ENCODE measurements at places on chromosomes 12 and 14.

- no peak for DNase-seq
Measured at GRCh38 chr12:100717733-100718067, 76.9 kb upstream of the ANO4 start.

- no peak for DNase-seq
Measured at GRCh38 chr14:76922584-76922983, 96.4 kb downstream of the LRRC74A start.

DNA sequence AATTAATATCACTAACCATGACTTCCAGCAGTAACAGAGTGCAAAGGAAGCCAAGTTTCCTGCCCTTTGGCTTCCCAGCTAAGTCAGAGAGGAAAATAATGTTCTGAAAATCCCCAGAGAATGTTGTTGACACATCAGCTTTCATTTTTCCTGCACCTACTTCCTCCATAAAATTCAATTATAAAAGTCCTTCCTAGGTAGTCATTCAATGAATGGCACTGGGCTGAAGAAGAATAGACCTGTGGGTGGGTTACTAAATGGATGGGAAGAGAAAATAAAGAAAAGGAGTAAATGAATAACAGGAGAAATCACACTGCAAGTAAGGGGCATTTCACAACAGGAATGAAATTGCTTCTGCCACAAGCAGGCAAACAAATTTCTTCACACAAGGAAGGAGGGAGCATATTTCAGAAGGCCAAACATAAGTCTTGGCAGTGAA lies 73.2 kb upstream of the MDM1 start:
- DNase-seq = no peak

GRCh38 chr14:54809767-54810166 lies 92.9 kb downstream of the GCH1 start:
- DNase-seq = no peak

DNA sequence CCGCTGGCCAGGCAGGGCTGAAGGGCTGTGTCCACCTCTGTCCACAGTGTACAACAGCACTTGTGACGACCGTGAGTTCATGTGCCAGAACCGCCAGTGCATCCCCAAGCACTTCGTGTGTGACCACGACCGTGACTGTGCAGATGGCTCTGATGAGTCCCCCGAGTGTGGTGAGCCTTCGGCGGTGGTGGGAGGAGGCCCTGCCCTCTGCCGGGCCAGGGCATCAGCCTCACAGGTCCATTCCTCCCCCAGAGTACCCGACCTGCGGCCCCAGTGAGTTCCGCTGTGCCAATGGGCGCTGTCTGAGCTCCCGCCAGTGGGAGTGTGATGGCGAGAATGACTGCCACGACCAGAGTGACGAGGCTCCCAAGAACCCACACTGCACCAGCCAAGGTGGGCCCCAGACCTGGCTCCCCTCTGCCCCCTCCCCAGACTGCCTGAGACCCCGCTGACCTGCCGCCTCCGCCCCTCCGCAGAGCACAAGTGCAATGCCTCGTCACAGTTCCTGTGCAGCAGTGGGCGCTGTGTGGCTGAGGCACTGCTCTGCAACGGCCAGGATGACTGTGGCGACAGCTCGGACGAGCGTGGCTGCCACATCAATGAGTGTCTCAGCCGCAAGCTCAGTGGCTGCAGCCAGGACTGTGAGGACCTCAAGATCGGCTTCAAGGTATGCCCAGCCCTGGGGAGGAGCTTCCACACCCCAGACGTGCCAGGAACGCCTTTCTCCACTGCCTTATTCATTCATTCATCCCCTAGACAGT lies 20.8 kb upstream of the NXPH4 start:
- no peak for DNase-seq

DNA sequence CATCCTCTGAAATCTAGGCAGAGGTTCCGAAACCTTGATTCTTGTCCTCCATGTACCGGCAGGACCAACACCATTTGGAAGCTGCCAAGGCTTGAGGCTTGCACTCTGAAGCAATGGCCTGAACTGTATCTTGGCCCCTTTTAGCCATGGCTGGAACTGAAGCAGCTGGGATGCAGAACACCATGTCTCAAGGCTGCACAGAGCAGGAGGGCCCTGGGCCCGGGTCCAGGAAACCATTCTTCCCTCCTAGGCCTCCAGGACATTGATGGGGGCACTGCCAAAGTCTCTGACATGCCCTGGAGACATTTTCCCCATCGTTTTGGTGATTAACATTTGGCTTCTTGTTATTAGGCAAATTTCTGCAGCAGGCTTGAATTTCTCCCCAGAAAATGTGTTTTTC lies 198.7 kb downstream of the EFCAB11 start:
- DNase-seq = no peak

DNA sequence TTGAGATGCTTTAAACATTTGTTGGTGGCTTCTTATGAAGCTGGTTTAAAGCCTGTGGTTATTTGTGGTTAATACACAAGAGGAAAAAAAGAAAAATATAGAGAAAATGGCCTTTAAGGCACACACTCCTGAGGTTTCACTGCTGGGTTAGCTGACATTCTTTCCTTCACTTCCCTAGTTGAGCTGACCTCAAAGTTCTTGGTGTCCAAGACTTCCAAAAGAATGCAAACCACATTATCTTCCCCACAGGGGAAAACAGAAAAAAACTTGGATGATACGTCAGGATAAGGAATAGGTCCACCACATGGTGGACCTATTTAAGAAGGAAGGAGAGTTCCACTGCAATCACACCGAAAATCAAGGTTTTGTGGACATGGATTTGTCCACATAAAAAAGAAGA lies 94.3 kb downstream of the SLC25A21 start:
- DNase-seq = no peak

- no peak for DNase-seq
Measured at GRCh38 chr14:88518592-88519512, 36.0 kb downstream of the PTPN21 start.

- no peak for DNase-seq
Measured at GRCh38 chr12:114638790-114639435, 45.1 kb downstream of the TBX3 start.

DNA sequence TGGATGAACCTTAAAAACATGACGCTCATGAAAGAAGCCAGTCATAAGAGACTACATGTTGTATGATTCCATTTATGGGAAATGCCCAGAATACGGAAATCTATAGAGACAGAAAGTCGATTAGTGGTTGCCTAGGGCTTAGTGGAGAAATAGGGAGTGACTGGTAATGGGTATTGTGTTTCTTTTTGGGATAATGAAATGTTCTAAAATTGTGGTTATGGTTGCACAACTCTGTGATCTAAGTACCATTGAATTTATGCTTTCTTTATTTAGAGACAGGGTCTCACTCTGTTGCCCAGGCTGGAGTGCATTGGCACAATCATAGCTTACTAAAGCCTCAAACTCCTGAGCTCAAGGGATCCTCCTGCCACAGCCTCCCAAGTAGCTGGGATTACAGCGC lies 8.0 kb downstream of the RBMS2 start:
- no peak for DNase-seq

DNA sequence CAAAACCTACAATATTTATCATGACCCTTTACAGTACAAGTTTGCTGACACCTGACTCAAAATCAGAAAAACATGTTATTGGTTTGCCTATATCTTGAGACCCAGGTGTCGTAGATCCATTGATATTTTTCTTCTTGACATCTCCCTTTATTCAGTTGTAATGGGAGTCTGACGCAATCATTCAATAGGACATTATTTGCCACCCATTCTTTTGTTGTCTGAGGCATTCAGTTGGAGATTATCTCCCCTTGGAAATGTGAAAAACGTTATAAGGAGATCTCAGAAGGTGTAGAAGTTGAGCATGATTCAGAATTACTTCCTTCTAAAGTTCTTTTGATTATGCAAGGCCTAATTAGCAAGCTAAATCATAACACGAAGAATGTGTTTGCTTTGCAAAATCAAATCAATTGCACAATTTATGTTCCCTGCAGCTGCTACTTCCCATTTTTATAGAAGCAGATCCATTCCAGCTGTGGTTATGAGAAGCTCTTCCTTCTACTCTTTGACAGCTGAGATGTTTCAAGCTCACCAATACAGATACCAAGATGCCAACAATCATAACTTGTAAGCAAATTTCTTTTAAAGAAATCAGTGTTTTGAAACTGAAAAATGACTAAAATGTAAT lies 228.2 kb upstream of the SYT1 start:
- DNase-seq = no peak

GRCh38 chr12:95601091-95601961 lies 50.0 kb upstream of the USP44 start:
- DNase-seq = no peak

- DNase-seq = peak; percentile 75
Measured at GRCh38 chr14:90235179-90235976, 21.0 kb upstream of the PSMC1 start.

DNA sequence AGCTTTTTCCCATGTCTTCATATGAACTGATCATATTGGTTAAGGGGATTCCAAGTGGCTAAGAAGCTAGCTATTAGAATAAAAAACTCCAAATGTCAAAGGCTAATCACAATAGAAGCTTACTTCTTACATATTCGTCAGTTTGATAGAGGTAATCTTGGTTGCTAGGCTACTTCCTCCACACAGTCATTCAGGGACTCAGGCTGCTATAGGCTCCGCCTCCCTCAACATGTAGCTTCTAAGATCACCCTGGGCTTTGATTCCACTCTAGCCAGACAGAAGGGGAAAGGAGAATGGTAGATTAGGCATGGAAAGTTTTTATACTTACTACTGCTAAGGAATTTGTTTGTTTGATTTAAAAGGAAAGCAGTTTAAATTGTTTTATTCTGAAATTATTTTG lies 207.9 kb downstream of the EFCAB11 start:
- no peak for DNase-seq

GRCh38 chr12:4009979-4010704 lies 136.9 kb upstream of the PARP11 start:
- no peak for DNase-seq

DNA sequence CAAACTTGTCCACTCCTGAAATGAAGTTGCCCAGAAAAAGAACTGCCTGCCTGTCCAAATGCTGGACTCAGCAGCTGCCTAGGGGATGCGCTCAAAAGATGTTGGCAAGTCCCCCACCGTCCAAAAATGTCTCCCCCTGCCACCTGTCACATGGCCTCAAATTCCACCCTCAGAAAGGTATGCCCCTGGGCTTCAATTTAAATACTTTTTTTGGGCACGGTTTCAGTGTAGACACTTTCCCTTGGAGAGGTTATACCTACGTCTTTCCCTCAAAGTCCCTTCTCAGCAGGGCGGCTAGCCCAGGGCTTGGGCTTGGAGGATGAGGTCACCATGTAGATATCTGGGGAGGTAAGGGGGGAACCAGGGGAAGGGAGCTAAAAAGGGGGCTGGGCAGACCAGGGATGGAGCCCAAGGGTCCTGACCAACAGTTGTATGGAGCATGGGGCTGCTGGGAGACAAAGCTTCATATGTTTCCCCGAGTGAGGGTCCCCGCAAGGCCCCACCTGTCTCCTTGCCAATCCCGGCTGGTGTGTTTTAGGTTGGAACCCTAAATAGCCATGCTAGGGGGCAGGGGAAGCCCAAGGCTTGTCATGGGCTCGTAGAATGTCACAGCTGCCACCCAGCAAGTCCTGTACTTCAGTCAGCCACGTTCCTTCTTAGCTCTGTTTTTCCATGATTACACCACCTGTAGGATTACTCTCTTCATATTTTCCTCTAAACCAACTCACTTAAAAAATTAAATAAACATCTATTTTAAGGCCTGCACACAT lies 131.2 kb upstream of the TBX3 start:
- DNase-seq = no peak

DNA sequence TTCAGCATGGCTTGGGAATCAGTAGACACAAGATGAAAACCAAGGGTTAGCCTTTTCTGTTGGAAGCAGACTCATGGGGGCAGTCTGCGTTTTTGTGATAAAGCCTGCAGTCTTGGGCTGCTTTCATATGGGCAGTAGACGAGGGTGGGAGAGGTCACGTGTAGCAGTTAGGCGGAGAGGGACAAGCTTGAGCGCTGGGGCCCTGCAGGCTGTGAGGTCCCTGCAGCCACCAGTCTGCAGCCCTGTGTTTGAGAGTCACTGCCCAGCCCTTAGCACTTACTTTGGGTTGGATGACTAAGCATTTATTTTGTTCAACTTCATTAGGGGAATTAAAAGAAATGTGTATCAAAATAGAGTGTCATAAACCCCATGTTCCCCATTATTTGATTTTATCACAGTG lies 37.2 kb downstream of the EP400 start:
- DNase-seq = no peak

DNA sequence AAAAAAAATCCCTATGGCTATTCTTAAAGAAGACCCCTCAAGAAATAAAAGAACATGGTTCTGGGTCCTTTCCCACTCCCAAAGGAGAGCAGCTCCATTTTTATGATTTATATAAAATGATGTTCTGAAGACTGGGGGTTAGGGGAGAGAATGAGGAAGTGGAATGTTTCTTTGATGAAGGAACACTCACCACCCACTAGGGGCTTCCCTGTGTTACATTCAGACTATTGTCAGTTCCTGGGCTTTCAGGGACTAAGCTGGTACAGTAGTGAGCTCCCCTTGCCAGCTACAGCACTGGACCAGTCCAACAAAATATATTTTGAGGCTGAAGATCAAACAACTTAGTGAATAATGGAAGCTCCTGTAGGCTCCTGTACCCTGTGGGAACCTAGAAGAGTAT lies 98.9 kb downstream of the HMGA2 start:
- peak; percentile 53 for DNase-seq

GRCh38 chr14:72332871-72333270 lies 400.6 kb downstream of the RGS6 start:
- no peak for DNase-seq

- no peak for DNase-seq
Measured at GRCh38 chr14:93715279-93715927, 72.9 kb downstream of the PRIMA1 start.

DNA sequence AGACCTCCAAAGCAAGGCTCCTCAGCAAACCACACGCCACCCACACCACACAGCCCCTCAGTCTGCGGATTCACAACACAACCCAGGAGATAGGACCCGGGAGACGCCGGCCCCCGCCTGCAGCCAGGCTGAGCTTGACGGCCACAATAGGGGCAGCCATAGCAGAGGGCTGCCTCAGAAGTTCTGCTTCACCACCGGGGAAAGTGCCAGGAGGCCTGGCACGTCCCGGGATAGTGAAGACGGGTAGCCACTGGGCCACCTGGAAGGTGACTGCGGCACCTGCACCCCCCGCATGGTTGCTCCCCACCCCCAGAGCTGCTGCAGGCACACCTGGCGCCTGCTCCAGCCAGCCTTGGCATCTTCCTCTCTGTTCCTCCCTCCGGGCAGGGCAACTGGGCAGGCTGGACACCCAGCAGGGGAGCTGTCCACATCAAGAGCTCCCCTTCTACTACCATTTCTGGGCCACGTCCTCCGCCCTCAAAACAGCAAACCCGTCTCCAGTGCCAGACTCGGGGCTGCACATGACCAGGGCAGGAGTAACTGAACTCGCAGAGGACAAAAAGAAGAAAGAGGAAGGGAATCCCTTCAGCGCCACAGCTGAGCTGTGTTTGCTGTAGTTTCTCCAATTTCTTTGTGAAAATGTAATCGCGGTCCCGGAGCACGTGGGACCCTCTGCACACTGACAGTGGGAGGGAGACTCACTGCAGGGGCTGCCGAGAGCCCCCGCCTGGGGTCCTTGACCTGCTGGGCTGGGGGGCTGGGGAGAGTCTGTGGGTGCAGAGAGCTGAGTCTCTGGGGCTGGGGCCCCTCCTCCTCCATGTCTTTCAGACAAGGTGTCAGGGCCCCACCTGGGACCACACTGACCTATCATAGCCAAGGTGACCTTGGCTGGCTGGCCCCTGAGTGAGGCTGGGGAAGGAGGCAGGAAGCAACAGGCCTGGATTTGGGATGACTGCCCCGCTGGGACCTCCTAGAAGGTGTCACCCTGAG lies 74.2 kb upstream of the C14orf180 start:
- DNase-seq = no peak

- DNase-seq = no peak
Measured at GRCh38 chr12:87157791-87158190, 871.4 kb downstream of the C12orf50 start.

GRCh38 chr12:40099423-40099853 lies 6.4 kb downstream of the SLC2A13 start:
- DNase-seq = no peak
